ENCODE measurements at places on chromosomes 13 and 19.

DNA sequence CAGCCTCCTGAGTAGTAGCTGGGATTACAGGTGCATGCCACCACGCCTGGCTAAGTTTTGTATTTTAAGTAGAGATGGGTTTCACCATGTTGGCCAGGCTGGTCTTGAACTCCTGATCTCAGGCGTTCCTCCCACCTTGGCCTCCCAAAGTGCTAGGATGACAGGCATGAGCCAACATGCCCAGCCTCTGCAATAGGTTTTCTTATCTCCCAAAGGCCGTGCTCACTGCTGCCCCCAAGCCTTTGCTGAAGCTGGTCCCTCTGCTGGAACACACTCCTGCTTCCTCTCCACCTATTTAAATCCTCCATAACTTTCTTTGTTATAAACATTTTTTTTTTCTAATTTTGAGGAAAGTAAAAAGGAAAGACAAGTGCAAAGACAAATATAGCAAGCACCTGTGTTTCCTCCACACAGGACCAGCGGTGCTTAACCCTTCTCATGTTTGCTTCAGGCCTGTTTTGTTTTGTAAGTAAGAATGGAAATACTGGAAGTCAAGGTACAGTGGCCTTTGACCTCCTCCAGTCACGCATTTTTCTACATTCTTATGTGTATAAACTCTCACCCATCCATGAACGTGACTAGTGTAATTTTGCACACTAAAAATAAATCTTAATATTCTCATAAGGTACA, 14.5 kb upstream of the TNFAIP8L1 start:
- no peak for DNase-seq

- DNase-seq = no peak
These were observed 821.3 kb downstream of the DIAPH3 start for GRCh38 chr13:59342400-59342799.

GRCh38 chr13:113320226-113320875, 23.3 kb downstream of the LAMP1 start:
- no peak for DNase-seq

DNA sequence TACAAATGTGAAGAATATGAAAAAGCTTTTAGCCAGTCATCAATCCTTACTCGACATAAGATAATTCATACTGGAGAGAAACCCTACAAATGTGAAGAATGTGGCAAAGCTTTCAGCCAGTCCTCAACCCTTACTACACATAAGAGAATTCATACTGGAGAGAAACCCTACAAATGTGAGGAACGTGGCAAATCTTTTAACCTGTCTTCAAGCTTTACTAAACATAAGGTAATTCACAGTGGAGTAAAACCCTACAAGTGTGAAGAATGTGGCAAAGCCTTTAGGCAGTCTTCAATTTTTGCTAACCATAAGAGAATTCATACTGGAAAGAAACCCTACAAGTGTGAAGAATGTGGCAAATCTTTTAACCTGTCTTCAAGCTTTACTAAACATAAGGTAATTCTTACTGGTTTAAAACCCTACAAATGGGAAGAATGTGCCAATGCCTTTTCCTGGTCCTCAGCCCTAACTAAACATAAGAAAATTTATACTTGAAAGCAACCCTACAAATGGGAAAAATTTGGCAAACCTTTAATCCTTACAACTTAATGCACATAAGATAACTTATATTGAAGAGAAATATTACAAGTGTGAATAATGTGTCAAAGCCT, 74.1 kb upstream of the ZNF681 start:
- no peak for DNase-seq

DNA sequence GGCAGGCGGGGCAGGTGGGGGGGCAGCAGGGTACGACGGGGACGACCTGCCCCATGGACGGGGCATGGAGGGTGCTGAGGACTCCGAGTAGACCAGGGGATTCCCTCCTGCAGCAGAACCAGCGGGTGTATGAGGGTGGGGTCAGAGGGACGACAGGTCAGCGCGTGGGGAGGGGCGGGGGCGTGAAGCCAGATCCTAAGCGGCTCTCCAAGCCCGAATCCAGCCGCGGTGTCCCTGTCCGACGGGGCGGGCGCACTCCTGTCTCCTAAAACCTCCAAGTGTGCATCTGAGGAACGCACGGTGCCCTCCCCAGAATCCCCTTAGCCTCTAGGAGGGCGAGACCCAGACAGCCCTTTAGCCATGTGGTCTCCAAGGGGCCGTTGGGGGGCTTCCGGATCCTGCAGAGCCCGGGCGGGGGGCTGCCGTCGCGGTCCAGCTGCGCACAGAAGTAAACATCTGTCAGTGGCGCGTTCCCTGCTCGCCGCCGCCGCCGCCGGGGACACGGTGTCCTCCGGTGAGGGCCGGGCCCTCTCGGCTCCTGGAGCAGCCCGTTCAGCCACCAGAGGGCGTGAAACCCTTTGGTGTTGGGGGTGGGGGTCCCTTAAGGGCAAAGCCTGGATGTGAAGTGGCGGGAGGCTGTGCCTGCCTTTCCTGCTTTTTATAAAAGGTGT, 730 bp downstream of the NRTN start:
- DNase-seq = no peak

DNA sequence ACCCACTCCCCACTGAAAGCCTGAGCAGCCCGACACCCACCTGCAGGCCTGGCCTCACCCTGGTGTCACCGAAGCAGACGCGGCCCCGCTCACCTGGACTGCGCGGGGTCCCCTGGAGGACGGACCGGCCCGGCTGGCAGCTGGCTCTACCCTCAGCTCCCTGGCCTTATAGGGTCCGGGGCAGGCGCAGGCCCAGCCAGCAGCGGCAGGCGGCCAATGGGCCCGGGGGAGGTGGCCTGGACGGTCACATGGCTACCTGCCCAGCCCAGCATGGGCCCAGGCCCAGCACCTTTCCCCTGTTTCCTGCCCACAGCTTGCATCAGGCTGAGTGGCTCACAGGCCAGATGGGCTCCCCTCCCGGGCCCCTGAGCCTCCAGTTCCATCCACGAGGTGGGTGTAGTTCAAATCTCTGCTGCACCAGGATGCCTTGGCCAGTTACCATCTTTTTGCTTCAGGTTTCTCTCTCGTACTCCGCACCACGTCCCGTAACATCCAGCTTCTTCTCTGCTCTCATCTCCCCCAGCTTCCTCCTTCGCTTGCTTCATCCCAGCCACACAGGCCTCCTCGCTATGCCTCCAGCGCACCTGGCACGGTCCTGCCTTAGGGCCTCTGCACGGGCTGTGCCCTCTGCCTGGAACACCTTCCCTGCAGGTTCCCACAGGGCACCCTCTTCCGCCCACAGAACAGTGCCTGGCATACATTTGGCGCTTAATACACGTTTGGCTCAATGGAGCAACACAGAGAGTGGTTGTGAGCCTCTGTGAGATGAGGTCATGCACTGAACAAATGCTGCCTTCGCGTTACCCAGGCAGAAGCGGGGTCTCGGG, at the start of gene PLIN4:
TSS of gene PLIN4 (minus strand) at position 142 of the 827 bp plus-strand sequence. CDS start 214 bp downstream, outside the sequence.
- DNase-seq = peak; percentile 8

DNA sequence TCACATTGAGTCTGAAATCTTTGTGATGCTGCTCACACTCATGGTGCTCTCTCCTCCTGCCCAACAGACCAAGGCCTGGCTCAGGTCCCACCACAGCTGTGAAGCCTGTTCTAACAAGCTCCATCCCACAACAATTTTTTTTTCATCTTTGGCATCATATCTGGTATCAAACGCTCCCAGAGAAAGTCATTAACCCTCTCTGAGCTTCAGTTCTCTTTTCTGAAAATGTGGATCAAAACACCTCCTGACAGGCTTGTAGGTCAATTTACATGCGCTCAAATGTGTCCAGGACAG, 224.4 kb downstream of the LACC1 start:
- no peak for DNase-seq

- peak; percentile 82 for DNase-seq
These were observed 11.9 kb upstream of the GDF15 start for GRCh38 chr19:18373892-18374629.

All from AG09319 (cell line).